ENCODE measurements at places on chromosomes 6 and 20.

DNA sequence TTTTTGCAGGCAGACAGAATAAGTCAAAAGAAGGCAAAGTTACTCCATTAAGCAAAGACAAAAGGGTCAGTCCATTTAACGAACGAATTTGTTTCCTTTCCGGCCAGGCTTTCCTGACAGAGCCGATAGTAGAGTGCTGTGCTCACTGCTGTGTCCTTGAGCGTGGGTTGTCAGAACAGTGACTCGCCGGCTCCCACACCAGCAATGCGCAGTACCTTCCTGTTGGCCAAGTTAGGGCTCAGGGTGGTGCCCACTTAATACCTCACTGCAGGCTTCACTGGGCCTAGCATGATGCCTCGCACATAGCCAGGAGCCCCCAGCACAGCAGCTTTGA lies 294.7 kb downstream of the FOXC1 start:
- no peak for DNase-seq

DNA sequence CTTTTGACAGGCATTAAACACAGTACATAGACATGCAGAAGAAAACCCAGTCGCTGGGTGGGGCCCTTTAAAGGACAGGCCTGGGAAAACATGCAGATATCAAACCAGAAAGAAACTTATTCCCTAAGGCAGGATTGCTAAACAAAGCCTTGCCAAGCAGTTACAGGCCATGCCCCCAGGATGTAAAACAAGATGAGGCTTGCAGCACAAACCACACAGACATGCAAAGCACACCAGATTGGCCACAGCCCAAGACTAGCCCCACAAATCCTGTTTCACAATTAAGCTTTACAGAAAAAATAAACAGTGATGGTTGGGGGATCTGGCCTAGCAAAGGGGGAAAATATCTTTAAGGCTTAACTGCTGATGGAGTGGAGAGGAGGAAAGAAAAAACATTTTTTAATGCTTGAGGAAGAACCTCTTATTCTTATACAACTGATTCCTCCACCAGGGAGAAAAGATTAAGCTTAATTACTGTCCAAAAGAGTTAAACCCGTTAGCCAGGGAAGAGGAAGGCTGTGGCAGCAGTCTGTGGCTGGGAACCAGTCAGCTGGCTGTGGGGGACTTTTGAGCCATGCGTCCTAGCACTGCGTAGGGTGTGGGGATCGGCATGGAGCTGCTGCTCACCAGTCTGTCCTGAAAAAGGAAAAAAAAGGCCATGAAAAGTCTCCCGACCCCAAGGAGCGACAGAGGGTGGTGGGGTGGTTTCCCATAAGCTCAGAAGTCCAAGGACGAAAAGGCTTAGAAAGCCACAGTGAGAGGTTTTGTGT lies 28.4 kb downstream of the COL19A1 start:
- no peak for DNase-seq

- no peak for DNase-seq
Observed at GRCh38 chr6:158030380-158031300, 49.0 kb downstream of the SYNJ2 start.

DNA sequence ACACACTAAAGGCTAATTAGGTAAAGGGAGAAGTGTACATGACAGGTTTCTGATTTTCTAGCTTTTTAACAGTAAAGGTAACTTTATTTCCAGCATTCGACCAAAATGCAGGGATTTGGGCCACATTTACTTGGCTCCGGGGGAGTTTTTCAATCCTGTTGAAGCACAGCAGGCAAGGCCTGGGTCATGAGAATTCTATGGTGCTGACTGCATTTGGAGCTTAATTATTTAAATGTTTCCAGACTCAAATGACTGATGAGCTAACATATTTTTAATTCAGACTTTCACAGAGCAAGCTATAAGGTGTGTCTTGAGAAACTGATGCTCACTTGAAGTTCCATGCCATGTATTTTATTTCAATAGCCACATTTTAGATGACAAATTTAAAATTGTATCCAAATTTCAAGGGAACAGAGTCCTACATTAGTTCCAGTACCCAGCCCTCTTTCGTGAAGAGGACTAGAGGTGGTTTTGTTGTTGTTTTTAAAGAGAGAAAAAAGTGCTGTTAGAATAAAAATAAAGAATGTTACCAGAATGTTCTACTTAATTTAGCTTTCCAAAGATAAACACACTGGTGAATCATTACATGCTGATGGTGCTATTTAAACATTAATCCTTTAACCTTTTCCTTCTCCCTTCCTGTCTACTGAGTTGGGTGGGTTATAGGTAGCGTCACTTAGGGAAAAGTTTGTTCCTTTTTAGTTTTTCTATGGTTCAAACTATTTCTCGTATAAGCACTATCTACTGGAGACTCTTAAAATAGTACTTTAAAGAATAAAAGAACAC lies 82.3 kb upstream of the PHACTR2 start:
- no peak for DNase-seq

GRCh38 chr20:49843139-49843538 lies 30.5 kb downstream of the SLC9A8 start:
- no peak for DNase-seq

DNA sequence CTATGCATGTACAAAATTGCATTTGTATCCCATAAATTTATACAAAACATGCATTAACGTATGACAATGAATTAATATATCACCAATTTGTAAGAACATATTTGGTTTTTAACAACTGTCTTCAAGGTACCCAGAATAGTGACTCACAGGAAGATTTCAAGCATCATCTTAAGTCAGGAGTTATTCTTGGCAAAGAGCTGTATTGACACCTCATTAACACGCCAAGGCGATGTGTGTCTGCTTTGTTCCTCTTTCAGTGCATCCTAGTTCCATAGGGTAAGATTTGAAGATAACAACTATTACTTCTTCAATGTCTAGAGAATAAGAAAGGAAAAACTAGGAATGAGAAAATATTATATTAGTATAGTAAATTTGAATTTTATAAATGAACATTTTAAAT lies 35.8 kb upstream of the TPD52L1 start:
- no peak for DNase-seq

- no peak for DNase-seq
Observed at GRCh38 chr6:102907181-102907580, 1513.7 kb downstream of the GRIK2 start.

DNA sequence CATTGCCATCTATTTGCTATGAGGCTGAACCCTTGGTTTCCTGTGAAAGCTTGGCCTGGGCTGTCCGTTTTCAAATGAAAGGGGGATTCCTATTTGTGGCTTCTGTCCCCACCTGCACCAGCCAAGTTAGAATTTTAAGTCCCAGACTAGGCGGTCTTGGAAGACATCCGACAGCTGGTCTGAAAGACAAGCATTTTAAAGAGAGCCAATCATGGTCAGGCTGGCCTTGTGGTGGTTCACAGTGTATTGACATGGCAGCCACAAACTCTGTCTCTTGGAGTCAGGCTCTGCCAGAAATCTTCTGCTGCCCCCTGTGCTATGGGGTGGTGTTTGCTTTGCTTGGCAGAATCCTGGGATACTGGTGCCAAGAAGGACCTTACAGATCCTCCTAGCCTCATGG lies 319.2 kb upstream of the MOCS1 start:
- no peak for DNase-seq

- no peak for DNase-seq
Observed at GRCh38 chr6:1378065-1379016, 11.0 kb upstream of the FOXF2 start.

- no peak for DNase-seq
Observed at GRCh38 chr6:17905611-17906592, 81.5 kb downstream of the KIF13A start.

DNA sequence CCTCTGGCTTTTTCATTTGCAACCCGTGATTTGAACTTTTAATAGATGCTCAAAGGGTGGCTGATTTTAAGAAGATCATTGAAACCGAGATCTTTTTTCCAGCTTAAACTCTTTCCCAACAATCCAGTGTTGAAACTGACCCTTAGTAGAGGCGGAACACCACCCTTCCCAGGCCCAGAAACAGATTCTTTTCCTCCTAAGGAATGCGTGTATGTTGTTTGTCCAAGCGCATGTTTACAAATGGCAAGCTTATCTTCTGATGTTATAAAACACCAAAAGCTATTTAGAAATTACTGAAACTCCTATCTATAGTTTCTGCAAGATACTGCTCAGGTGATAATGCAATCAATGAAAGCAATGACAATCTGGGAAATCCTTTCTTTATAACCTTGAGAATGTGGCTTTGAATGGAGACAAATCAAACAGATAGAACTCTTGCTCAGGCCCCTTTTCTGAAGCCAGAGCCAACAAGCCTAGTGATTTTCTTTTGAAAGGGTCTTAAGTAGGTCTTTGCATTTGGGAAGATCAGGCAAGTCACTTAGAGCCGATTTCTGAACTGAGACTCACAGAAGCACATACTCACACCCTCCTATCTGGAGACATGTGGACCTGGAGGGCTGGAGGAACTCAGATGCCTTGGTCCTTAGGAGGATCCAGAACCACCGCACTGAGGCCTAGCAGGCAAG lies 9.1 kb downstream of the BANF2 start:
- DNase-seq, result no peak

DNA sequence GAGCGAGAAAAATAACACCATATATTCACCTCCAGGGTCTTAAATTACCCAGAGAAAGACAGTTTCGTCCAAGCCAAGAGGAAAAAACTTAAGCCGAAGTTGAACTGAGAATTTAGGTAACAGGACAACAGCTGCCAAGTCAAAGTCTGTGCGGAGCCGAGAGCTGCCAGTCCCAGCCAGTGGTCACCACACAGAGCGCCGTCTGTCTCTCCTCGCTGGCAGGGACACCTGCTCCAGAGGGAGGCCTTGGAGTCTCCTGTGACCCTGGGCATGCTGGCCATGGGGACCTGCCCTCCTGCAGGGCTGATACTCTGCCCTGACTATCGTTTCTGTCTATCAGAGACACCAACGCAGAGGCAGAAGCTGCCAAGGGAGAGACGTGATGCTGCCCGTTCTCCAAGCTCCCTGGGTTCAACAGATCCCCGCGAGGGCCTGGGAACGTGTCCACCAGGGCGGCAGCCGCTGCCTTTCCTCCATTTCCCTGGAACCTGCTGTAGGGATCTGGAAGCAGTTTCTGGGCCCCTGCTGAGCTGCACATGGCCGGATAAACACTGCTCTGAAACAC lies 341.3 kb downstream of the SMOC2 start:
- DNase-seq, result no peak

DNA sequence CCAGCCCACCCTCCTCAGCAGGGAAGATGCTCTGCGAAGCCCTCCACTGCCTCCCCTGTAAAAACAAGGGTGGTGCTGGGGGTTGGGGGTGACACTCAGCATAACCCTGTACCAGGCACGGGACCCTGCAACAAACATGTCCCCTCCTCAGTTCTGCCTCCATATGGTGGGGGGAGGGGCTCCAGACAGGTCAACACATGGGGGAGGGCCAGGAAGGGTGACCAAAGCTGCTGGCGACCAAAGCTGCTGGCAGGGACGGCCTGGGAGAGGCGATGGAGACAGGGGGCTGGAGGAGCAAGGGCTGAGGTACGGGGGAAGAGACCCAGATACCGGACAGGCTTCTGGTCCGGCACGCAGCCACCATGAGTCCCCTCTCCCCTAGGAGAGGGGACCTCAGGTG lies 123.2 kb downstream of the TAF4 start:
- DNase-seq, result no peak

DNA sequence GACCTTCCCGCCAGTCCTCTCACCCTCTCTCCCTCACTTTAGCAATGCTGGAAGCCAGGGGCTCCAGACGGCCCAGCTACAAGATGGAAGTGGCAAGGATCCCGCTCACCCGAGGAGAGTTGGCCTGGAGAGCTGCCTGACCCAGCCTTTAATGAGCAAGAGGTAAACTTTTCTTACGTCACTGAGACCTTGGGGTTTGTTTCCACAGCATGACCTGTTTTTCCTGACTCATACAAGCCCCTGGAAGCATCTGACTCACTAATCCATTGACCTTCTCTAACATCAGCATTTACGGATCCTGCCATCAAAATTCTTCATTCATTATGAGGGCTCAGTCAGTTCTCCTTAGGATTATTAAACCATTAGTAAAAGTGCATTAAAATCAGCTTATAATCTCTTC lies 120.4 kb downstream of the MYLK4 start:
- no peak for DNase-seq
